ENCODE measurements at places on chromosomes 16 and 17.

DNA sequence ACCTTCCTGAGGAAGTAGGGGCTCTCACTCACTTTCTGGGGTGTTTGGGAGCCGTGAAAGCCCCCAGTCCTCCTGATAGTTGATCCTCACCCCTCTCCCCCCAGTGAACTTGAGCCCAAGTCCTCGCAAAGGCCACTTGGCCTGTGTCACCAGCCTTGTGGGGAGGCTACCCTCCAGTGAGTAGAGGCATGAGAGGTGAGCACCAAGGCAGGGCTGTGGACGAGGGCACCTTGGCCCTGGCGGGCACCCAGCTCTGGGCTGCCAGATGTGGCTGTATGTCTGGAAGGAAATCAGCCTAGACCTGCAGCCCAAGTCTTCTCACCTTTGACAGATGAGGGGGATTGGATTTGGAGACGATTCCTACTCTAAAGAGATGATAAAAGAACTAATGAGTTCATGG lies 3.1 kb downstream of the TTYH2 start:
- no peak for DNase-seq

DNA sequence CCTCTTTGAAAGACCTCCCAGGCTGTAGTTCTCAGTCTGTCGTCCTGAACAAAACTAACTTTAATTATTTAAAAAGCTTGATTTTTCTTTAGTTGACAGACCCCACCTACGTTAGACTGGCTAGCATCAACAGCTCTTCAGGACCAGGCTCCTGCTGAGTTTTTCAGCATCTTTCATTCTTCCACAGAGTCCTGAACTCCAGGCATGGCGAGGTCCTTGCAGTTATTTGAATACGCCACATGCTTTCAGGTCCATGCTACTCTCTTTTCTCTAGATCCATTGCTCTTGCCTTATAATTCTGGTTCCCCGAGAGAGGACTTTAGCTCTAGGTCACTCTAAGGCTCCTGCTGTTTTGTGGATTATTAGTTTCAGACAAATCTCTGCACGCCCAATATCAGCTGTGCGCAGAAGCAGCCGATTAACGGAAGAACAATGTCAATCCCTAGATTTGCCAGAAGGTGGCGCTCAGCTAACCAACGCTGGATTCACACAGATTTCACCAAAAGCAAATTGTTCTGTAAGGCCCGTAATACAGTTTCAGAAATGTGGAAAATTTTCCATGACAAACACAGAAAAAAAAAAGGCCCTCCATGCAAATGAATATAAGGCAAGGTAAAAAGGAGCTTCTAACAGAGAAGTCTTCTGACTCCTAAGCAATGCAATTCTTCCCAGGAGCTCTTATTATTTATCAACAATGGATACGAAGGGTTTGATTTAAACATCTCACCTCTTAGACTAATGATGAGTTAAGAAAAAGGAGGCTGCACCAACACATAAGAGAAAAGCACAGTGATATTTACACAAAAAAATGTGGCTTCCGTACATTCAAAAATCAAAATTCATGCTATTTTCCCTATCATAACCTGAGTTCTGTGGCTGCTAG lies 33.5 kb upstream of the BCO1 start:
- peak; percentile 12 for DNase-seq

GRCh38 chr17:55322453-55322985 lies 57.8 kb downstream of the HLF start:
- no peak for DNase-seq

GRCh38 chr17:13288248-13288647 lies 270.4 kb upstream of the ELAC2 start:
- no peak for DNase-seq

GRCh38 chr17:7855660-7856010 lies 769 bp downstream of the TMEM88 start:
- DNase-seq, result no peak

GRCh38 chr16:15636392-15636873 lies 6.5 kb downstream of the MARF1 start:
- no peak for DNase-seq

DNA sequence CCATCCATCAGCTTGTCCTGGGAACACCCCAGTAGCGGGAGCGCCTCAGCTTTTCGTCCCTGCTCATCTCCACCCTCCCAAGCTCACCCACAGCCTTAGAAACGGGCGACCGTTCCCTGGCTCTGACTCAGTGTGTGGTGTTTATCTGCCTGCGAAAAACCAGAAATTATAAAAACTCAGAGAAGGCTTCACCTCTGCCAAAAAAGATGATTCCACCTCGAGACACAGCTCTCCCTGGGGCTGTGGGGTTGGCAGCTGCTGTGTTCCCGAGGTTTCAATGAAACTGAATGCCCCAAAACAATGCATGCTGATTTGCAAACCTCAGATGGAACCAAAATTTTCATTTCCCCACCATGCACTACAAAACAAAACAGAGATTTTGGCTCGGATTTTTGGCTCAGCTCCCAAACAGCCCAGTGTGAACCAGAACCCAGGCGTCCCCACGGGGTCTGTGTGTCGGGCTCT lies 62.4 kb upstream of the MED9 start:
- no peak for DNase-seq

DNA sequence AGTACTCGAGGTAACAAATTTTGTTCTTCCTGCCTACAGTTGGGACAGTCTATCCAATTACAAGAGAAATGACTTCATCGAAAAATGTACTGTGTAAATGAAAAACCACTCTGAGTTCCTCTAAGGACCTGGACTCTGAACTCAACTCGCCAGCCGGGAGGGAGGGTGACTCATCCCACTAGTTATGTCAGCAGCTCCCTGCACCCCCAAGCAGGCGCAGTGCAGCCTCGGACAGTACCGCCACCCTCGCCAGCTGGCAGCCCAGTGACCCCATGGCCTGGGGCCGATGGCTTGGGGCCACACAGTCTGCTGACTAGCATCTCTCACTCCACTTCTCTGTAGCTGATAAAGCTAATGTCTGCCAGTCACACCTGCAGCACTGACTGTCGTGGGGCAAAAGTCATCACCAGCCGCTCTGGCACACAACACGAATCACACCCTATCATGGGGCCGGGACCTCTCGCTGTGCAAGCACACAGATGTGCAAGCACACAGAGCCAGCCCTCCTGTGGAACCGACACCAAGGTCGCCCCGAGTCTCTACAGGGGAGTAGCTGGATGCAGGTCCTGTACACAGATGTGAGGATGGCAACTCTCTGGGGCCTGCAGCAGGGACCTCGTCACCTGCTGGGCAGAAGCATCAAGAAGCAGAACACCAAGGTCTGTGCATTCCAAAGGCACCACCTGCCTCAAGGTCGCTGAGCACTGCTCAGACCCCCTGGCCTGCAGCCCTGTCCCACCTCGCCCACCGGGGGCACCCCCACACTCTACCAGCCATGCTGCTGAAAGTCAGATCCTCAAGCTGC lies 5.7 kb downstream of the CSNK1D start:
- peak; percentile 31 for DNase-seq

DNA sequence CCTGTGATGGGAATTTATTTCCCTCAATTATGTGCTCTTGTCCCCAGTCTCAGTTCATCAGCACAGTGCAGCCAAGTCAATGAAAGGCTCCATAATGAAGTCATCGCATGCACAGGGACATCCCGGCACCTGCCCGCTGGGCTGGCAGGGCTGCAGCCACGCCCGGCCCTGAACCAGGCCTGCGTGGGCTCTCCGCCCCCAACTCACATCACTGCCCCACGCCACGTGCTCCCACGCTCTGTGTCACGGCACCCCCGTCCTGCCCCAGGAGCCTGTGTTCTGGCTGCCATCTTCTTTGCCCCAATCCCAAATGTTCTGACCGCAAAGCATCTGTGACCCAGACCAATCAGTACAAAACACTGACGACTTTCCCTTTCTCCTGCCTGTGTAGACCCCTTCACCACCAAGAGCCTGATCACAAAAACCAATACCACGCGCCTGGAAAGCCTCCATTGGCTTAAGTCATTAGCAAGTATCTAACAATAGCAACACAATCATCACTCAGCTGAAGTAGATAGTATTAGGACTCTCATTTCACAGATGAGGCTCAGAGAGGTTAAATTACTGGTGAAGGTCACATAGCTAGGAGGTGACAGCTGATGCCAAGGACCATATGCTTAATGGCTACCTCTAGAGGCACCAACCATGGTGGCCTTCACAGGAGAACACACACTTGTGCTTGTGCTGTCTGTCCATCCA lies 202.5 kb downstream of the ZFHX3 start:
- no peak for DNase-seq

- DNase-seq, result no peak
These were observed 26.6 kb downstream of the N4BP1 start for GRCh38 chr16:48583075-48584065.

DNA sequence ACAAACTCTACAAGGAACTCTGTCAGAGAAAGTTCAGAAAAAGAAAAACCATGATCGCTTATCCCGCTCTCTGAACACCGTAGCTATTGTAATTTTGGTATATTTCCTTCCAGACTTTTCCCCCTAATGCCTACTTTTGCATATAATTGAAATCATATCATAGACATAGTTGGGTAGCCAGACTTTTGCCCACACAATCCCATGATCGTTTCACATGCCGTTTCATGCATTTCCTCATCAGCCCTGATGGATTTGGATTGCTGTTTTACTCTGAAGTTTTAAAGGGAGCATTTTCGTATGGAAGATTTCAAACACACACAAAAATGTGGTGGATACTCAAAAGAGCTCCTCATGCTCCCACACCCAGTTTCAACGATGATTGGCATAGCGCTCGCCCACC lies 31.3 kb downstream of the COX4I1 start:
- no peak for DNase-seq

DNA sequence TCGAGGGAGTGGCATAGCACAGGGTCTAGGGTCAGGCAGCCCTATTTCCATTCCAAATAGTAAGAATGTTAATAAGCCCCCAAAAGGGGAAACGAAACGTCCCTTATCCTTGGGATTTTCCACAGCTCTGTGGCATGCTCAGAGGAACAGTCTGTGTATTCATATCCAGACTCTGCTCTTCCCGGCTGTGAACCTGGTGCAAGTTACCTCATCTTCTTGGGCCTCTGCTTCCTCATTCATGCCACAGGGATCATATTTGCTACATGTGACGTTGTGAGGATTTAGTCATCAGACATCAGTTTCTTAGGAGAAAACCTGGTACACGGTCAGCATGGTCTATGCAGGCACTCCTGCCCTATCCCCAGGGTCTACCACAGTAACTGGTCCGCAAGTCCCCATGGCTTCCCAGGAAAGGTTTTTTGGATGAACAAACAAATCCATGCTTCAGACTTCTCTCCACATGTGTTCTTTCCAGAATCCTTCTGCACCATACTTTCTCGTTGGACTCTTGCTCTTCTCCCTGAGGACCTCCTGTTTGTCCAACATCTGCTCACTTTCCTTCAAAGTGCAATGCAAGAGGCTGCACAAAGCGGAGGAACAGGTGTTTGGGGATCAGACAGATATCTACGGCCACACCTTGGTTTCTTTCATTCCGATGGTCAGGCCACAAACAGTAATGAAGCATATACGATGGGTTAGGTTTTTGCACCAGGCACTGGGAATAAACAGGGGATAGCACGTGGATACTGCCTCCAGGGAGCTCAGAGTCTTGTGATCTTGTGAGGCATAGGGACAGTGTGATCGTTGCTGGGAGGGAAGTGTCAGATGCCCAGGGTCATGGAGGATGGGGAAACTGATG lies 17.7 kb downstream of the GLP2R start:
- DNase-seq, result no peak

DNA sequence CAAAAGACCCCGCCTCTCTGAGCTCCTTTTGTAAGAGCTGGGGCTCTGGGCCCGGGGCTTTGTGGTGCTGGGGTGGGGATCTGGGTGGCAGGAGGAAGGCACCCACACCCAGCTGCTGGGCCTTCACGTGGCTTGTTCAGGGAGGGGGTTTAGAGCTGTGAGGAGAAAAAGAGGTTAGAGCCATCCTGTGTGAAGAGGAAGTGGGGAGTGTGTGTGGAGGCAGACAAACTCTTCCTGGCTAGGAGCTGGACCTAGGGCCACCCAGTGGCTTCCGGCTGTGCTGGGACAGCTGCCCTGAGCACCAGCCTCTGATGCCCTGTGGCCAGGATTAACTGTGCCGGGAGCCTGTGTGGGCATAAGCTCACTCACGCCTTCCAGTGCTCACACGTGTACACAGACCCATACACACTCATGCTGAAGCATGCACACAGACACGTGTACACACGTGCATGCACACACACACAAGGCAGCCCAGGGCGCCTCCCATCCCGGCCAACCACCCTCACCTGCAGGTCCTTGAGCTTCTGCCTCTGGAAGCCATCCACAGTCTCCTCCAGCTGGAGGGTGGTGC lies 7.4 kb downstream of the CIBAR2 start:
- no peak for DNase-seq

- no peak for DNase-seq
These were observed 34.3 kb upstream of the RBFOX3 start for GRCh38 chr17:79645022-79645776.

- peak; percentile 36 for DNase-seq
These were observed 178.3 kb downstream of the MRTFB start for GRCh38 chr16:14249291-14250032.

- DNase-seq, result no peak
These were observed at the start of gene PYY for GRCh38 chr17:43953746-43954145. TSS of gene PYY (minus strand) at chr17:43953940. CDS start at chr17:43953483, 457 bp downstream.

GRCh38 chr16:2040787-2041522 lies 6.7 kb downstream of the NTHL1 start:
- no peak for DNase-seq

GRCh38 chr17:17535957-17536356 lies 39.8 kb upstream of the RASD1 start:
- DNase-seq, result no peak

DNA sequence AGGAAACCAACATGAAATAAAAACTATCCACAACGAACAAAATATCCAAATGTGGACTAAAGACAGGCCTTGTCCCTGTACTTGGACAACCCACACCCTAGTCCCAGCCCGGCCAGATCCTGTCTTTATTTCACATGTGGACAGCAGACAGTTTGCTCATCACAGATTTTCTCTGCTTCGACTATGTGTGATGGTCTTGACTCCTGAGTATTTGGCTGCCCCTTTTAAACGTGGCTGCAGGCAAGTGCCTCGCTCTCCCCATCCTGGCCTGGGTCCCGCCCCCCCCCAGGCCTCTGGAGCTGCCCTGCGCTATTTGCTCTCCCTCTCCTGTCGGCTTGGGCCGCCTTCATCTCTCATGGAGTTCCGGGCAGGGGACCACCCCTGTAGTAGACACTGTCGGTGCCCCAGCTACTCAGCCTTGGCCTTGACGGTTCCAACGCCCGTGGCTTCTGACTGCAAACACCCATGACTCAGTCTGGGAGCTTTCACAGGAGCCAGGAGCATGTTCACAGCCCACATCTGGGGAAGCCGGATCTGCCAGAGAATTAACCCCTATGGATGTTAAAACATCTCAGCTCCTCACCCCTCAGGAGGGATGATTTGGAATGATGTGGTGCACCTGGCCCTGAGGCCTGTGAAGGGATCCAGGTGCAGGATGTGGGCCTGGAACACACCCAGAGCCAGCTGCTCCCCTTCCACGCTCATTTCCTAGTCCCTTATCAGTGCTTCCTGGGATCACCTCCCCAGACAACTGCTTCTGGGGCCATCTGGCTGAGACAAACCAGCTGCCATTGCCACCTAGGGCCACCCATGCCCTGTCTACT lies 229.7 kb upstream of the RPL38 start:
- no peak for DNase-seq

- DNase-seq, result no peak
These were observed 8.3 kb upstream of the CISD3 start for GRCh38 chr17:38721802-38722201.

DNA sequence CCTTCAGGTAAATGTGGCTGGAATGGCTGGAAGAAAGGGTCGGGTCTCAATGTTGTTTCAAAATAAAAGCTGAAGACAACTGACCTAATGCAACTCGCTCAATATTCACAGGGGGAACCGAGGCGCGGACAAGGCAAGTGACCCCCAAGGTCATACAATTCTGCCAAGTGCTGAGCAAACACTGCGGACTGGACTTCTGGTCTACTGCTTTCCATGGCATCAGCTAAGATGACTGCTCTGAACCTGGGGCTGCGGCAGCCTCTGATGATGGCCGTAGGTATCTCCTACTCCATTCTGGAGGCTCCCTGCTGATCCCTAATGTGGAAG lies 21.9 kb downstream of the CA4 start:
- no peak for DNase-seq

Data from activated gamma-delta T cell treated with anti-CD3 and anti-CD28 coated beads, Interleukin-2, amount 50 U/mL, for 16 hours (primary cell).